Esophagus muscularis mucosa (tissue), 4 donors: ENCODE measurements at places on chromosomes 4 and X. TPM values are rescaled to one million over a fixed set of nuclear protein-coding genes. Genes with fewer than 3 reads are reported as not detected.

DNA sequence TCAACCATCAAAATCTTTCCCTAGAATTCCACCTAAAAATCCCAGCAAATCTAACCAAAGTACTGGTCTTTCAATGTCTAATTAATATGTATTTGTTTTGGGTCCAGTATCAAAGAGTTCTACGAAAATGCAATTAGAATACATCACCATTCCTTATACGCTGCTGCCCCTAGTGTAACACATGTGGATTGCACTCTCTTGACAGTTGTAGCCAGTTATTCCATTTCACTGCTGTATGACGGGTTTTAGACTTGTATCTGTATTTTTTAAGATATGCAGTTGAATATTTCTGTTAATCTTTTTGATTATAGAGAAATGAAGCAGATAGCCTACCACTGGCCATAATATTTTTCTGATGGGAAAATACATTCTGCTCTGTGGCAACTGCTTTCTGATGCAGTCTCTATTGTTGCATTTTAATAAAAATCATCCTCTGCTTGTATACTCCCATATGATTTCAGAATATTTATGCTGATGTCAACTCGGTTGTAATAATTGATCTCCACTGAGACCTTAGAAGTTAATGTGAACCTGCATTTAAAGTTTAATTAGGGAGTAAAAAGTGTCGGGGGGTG is 17.1 kb upstream of the PAGE2B start:
- H3K4me3 ChIP-seq = peak overlapping the region; percentile 4
- no peaks in the 10 kb centered on the region for H3K27me3 ChIP-seq
- no peak overlapping the region for H3K27ac ChIP-seq
- H3K36me3 ChIP-seq = no peaks in the 10 kb centered on the region
- H3K4me1 ChIP-seq = no peaks in the 10 kb centered on the region

MAGEC3 gene
- total RNA-seq = not detected

DNA sequence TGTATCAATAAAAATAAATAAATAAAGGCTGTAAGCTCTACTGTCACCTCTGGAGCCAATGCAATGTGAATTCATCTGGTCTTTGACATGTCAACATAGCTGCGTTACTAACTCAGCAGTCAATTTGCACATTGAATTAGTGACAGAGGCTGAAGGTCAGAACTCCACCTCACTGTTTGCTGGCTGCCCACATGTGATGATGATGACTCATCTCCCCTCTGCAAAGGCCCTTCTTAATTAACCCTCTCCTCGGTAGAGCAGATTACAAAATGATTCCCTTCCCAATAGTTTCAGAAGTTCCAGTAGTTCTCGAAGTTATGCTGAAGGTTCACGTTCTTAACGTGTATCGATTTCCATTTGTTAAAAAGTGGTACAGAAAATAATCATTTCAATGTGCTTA is 1626.0 kb upstream of the TENM3 start:
- H3K36me3 ChIP-seq = no peaks in the 10 kb centered on the region
- no peak overlapping the region for H3K4me3 ChIP-seq
- H3K27ac ChIP-seq = no peak overlapping the region
- peaks cover 4% of the 10 kb centered on the region for H3K27me3 ChIP-seq
- no peak for DNase-seq

GRCh38 chr4:152258804-152259708 is 276.8 kb downstream of the FBXW7 start:
- H3K27me3 ChIP-seq = no peaks in the 10 kb centered on the region
- H3K27ac ChIP-seq = no peak overlapping the region
- H3K4me1 ChIP-seq = peaks cover 14% of the 10 kb centered on the region
- DNase-seq = peak; percentile 60

DNA sequence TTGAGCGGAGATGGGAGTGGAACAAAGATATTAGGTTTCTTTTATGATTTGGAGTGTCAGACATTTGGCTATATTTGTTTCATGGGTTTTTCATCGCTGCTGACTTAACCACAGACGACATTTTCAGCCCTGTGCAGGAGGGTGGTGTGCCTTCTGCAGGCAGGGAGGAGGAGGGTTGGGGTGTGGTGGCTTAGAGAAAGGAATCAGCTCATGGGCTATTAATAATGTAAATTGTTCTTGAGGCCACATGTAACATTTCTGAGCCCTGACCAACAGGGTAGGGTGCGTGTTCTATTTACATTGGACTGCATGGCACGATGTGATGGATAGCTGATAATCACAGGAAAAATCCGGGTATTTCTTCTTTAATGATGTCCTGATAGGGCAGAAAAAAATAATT is 67.6 kb downstream of the POLA1 start:
- H3K27ac ChIP-seq = no peak overlapping the region
- no peaks in the 10 kb centered on the region for H3K4me1 ChIP-seq
- H3K4me3 ChIP-seq = no peak overlapping the region
- DNase-seq = no peak
- H3K27me3 ChIP-seq = no peaks in the 10 kb centered on the region
- H3K36me3 ChIP-seq = no peaks in the 10 kb centered on the region
